Dorsolateral prefrontal cortex (tissue), 122 donors: ENCODE measurements at places on chromosomes 13 and 19. TPM values are rescaled to one million over a fixed set of nuclear protein-coding genes. Genes with fewer than 3 reads are reported as not detected.

- DNase-seq: no peak
Measured at GRCh38 chr13:42225051-42225450, 46.9 kb upstream of the AKAP11 start.

DNA sequence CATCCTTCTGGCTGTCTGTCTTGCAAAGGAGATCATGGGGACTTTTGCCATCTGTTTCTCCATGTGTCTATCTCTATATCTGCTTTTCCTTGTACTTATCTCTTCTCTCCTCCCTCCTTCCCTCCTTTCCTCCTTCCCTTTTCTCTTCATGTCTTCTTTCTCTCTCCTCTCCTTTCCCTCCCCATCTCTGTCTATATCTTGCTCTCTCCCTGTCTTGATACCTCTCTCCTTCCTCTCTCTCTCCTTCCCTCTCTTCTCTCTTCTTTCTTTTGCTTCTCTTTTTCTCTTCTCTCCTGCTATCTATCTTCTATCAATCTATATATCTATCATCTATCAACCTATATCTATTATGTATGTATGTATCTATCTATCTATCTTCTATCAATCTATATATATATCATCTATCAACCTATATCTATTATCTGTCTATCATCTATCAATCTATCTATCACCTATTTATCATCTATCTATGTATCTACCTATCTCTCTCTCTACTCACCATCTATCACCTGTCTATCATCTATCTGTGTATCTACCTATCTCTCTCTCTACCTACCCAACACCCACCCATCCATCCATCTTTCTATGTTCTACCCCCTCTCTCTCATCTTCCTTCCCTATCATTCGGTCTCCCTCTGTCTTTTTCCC is 27.5 kb downstream of the SPTBN4 start:
- DNase-seq: no peak

DNA sequence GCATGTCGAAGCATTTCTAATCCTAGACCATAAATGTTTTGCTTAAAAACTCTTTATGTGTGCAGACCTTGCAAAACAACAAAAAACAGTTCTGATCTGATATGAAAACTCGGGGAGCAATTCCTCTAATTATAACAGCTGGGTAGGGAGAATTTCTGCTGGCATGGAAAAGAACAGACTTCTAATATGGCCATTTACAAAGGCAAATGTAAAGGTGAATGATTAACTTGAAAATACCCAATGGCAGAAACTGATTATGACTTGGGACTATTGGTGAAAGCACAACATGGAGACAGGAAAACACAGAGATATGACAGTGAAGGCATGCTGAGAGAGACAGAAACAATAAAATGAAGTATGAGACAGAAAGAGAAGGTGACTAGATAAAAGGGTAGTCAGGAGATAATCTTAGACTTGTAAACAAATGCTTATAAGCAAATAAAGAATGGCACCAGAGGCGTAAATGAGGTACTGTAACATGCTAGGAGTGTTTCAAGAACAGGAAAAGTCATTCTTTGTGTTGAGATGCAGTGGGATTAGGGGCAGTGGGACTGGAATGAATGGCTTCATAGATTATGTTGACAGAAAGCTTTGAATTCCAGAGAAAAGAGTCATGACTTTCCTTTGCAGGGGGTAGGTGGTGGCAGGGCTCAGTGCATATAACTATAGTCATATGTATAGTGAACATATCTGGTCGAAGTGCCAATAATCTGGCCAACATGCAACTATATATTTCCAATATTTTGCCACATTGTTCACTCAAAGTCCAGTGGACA is 393.0 kb downstream of the ITGBL1 start:
- no peak for DNase-seq

- no peak for DNase-seq
Measured at GRCh38 chr19:5637971-5638370, 15.1 kb downstream of the SAFB start.

DNA sequence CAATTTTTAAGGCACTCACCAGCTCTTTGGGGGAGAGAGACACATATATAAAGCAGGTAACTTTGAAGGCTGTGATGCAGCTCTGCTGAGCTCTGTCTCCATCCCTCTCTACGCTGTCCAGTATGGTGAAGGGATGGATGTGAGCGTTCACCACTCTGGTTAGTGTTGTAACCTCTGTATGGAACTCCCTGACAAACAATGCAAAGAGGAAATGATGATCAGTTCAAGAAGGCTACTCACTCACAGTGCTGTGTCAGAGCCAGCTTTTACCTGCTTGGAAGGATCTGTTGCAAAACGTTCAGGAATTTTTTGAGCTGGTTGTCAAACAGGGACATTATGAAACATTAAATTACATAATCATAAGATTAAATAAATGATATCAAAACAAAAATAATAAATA is 90.8 kb upstream of the SLC10A2 start:
- no peak for DNase-seq

HSH2D gene
- total RNA-seq: 0.25 TPM
